Dermis microvascular lymphatic vessel endothelial cell (primary cell): ENCODE measurements at places on chromosomes 13 and 19.

DNA sequence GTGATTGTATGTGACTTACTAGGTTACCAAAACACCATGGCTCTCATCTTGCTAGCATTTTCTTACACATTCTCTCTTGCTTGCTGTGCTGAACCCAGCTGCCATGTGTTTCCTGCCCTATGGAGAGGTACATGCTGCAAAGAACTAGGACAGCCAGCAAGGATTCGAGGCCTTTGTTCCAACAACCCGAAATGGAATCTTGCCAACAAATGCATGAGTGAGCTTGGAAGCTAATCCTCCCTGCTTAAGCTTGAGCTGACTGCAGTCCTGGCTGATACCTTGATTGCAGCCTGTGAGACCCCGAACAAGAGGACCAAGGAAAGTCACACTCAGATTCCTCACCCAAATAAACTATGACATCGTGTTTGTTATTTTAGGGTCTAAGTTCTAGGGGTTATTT is 651.2 kb downstream of the SLITRK6 start:
- no peak for DNase-seq

DNA sequence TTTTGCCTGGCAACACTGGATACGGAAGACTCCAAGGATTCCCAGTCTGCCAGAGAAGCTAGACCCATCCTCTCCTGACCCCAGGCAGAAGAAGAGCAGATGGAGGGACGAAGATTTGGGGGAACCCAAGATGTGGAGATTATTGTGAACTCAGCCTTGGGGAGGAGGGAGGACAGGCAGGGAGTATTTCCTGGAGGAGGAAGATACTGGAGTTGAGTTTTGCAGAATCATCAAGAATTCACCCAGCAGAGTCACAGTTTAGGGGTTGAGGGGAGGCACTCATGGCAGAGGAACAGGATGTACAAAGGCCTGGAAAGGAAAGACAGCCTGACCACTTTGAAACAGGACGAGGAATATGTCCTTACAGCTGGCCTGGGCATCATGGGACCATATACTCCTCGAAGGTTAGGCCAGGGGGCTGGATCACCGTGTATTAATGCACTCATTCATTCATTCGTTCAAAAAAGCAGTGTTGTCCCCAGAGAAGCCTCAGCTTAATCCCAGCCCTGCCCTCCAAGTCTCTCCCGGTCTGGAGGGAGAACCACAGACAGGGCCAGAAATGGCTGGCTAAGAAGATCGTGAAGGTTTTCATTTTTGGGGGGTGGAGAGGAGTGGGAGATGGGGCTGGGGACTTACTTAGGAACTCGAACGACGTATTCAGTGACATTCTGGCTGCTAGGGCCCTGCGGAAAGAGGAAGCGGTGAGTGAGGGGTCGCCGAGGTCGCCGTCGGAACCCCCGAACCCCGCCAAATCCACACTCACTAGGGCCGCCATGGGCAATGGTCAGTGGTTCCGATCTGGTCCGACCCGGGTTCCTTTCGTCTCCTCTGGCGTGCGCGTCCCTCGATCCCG is 517 bp downstream of the GTF2F1 start:
- no peak for DNase-seq

DNA sequence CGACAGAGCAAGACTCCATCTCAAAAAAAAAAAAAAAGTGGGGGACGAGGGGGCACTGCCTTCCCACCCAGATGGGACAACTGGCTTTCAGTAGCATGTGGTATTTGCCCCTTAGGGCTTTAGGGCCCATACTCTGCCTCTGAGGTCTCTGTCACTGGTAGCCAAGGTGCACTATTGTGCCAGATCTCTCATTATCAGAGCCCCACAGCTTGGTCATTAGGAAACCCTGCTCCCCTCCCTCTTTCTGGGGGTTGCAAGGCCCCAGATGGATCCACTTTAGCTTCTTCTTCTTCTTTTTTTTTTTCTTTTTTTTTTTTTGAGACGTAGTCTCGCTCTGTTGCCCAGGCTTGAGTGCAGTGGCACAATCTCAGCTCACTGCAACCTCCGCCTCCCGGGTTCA is 11.2 kb upstream of the ZNF358 start:
- no peak for DNase-seq

GRCh38 chr13:71587193-71587592 is 279.8 kb downstream of the DACH1 start:
- DNase-seq = no peak

GRCh38 chr19:23507446-23507845 is 112.2 kb upstream of the ZNF91 start:
- DNase-seq = no peak

DNA sequence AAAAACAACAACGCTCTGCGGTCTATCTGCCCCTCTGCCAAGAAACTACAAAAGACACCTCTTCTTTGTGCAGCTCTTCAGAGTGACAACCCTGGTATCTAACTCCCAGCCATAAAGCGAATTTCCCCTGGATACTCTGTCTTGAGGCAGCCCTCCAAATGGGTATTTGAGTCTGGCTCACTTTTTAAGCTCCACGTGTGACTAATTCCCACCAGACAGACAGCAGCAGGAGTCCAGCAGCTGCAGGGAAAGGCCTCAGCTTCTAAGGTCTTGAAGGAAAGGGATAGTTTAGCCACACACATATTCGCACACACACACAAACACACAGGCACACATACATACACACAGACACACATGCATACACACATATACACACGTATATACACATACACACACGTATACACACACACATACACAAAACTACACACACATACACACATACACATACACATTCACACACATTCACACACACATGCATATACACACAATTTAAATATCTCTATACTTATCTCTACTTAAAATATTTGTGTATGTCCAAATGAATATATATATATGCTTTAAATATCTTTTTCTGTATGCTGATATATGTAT is 188.8 kb downstream of the TSHZ3 start:
- no peak for DNase-seq

- DNase-seq = no peak
These were observed 87.6 kb upstream of the MBNL2 start for GRCh38 chr13:97134364-97135095.

DNA sequence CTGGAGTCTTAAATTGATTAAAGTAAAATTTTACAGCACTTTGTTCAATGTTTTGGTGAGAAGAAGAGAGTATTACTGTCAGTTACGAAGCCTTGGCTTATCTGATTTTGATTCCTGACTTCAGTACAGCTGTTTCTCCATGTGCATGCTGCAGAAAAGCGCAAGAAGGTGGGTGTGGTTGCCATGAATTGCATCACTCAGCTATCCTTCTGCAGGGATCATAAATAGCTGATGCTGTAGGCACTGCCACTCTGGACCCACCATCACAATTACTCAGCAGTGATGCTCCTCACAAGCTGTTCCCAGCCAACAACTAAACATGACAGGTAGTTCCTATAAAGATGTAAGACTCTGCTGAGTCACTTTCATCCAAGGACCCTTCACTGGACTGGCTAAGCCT is 321.2 kb downstream of the IRS2 start:
- no peak for DNase-seq

DNA sequence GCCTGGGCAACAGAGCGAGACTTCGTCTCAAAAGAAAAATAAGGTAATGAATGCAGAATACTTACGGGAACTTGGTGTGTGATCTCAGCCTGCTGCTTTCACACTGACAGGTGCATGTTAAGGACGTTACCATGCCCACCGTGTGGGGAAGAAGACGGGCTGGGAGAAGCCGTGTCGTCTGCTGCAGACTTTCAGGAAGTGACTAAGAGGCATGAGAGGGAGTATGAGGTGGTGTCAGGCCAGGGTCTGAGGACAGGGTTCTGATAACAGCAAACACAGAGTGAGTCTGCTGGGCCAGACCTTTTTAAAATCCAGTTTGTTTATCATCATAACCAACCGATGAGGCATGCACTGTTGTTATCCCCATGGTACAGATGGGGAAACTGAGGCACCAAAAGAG is 13.6 kb upstream of the GALP start:
- peak; percentile 77 for DNase-seq

DNA sequence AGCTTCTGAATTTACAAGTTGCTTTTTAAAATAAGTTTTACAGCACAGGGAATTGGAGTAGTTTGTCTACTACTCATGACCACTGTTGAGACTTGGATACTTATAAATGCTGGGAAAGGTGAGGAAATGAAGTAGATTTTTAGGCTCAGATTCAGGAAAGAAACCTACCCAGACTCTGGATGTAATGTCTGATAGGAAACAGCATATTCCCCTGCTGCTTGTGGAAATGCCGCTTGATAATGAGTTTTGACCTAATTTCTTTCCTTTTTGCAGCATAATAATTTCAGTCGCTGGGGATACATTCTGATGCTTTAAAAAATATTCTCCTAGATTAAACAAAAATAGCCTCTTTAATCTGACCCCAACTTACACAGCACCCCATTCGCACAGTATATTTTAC is 53.6 kb downstream of the SLC10A2 start:
- DNase-seq = no peak

- peak; percentile 73 for DNase-seq
These were observed 4.1 kb downstream of the IER2 start for GRCh38 chr19:13154241-13154778.

- DNase-seq = peak; percentile 61
These were observed 11.5 kb upstream of the CYP4F3 start for GRCh38 chr19:15629003-15629880.

GRCh38 chr13:32878163-32878562 is 138.1 kb upstream of the KL start:
- DNase-seq = no peak

- no peak for DNase-seq
These were observed 565.7 kb downstream of the EFNB2 start for GRCh38 chr13:105969761-105970160.

DNA sequence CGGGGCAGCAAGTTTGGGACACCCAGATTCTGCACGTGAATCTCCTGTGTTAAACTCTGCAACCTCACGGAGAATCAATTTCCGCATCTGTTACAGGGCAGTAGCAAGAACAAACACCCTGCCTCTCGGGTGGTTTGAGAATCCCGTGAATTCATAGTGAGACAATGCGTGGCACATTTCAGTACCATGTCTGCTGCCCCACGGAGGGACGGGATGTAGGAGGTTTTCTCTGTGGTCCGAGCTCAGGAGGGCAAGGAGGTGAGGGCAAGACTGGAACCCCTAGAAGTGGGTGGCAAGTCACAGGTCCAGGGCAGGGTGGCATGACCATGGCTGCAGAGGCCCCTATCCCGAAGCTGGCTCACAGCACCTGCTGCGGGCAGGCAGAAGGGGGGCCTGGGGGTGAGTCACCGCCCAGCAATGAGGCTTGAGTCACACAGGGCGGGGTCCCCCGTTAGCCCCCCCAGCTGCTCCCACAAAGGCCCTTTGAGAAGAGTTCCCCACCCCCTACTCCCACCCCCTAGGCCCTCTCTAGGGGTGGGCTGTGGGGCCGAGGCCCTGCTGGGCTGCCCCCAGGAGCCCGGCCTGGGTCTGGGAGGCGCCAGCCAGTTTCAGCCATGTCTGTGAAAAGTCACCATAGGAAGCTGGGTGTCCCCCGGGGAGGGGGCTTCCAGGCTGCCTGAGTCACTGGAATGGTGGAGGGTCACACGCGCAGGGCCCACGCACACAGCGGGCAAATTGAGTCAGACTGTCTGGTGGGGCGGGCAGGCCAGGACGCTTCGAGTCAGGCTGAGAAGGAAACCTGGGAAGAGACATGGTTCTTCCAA is 25.8 kb upstream of the NANOS3 start:
- DNase-seq = peak; percentile 97

DNA sequence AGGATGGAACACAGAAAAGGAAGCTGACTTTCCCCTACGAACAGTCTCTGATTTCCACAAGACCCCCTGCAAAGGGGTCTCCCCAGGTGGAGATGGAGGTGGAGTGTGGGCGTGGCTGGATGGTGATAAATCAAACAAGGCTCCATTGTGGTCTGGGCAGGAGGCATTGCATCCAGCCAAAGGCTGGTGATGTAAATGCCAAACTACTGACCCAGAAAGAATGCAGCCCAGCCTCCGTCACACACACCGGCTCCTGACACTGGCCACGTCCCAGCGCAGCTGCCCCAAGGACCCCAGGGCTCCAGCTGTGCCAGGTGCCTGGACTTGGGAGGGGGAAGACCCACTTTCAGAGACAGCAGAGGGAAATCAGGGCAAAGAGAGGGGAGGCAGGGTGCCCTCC is 6.3 kb downstream of the SLC7A1 start:
- DNase-seq = no peak

- DNase-seq = no peak
These were observed 72.9 kb downstream of the SHISA2 start for GRCh38 chr13:25978961-25979360.

DNA sequence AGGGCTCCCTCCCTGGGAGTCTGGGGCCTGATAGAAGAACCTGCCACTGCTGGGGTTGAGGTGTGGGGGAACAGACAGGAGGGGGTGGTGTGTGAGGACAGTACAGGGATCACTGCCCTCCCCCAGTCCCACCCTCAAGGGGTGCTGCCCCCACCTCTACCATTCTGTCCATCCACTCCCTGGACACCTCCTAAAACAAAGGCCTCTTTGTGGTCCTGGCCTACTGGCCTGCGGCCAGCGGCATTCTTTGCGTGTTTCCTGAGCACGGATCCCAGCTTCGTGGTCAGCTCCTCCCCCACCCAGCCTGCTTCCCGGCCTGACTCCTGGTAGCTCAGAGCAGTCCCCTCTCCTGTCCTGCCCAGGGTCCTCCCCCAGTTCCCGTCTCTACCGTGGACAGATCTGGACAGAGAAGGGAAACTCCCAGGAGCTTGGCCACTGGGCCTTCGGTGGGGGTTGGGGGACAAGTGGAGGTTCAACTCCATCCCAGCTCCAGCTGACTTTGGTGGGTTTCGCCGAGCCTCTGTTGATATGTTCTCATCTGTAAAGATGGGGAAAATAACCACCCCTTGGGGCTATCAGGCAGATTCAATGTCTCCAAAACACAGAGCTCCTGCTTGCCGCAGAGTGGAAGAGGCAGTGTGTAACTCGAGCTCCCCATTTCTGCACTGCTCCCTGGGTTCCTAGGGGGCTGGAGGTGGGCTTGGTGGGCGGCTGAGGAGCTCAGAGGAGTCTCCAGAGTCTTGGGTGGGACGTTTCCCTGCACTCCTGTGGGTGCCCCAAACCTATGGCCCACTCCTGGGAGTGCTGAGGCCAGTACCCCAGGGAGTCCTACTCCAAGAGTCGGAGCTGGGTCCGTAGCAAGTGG is 48.7 kb downstream of the LYL1 start:
- DNase-seq = peak; percentile 80

- DNase-seq = no peak
These were observed 118.7 kb upstream of the MCF2L start for GRCh38 chr13:112850273-112850672.

- DNase-seq = no peak
These were observed 353.1 kb downstream of the EFNB2 start for GRCh38 chr13:106182404-106182803.

DNA sequence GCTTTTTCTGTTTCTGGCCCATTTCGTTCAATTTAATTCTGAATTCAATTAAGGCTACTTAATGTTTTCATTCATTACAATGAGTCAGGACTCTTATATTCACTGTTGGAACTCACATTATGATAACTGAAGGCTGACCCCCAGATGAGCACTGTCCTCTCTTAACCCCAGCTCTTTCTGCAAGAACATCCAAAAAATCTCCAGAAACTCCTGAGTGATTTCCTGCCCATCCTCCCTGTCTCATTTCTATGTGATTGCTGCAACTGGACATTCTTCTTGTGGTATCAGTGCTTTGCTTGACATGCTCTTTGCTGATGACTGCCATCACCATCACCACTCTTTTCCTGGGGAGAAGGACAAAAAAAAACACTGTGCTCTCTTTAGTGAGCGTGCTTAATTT is 240.3 kb downstream of the SPRY2 start:
- no peak for DNase-seq
